Posterior vena cava (tissue), 2 donors: ENCODE measurements at places on chromosomes 3 and 15. TPM values are rescaled to one million over a fixed set of nuclear protein-coding genes. Genes with fewer than 3 reads are reported as not detected.

RTP3 gene
- total RNA-seq, result not detected

RBPMS2 gene
- total RNA-seq, result 5.3 TPM

SV2B gene
- 2.9 TPM for total RNA-seq

LYZL4 gene
- not detected for total RNA-seq

CP gene
- 13.7 TPM for total RNA-seq
